ENCODE measurements at places on chromosomes 6 and 20. TPM values are rescaled to one million over a fixed set of nuclear protein-coding genes. Genes with fewer than 3 reads are reported as not detected.

GRCh38 chr6:109718991-109719390 lies 27.9 kb downstream of the FIG4 start:
- H3K4me1 ChIP-seq = no peaks in the 10 kb centered on the region
- H3K27me3 ChIP-seq = no peaks in the 10 kb centered on the region
- no peaks in the 10 kb centered on the region for H3K36me3 ChIP-seq

GRCh38 chr6:25094726-25095125 lies 159.0 kb upstream of the RIPOR2 start:
- H3K27me3 ChIP-seq = no peaks in the 10 kb centered on the region
- H3K4me1 ChIP-seq = no peaks in the 10 kb centered on the region
- peak; percentile 11 for DNase-seq

VWA7 gene
- under 0.01 TPM for total RNA-seq

GRCh38 chr6:143741480-143741879 lies 63.7 kb downstream of the PHACTR2 start:
- no peak for DNase-seq
- no peak overlapping the region for H3K4me3 ChIP-seq
- no peaks in the 10 kb centered on the region for H3K27me3 ChIP-seq
- peaks cover 9% of the 10 kb centered on the region for H3K4me1 ChIP-seq

ALDH8A1 gene
- total RNA-seq = 0.50 TPM

DNA sequence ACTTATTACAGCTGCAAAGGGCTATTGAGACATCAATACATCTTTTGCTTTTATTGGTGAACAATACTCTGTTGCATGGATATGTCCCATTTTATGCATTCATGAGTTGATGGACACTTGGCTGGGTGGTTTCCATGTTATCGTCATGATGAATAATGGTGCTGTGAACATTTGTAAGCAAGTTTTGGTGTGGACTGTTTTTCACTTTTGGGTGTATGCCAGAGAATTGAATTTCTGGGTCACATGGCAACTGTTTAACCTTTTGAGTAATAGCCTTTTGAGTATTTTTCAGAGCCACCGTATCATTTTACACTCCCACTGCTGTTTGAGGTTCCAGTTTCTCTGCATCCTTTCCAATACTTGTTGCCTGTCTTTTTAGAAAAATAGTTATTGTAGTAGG lies 107.0 kb downstream of the JARID2 start:
- H3K4me1 ChIP-seq = peaks cover 2% of the 10 kb centered on the region
- H3K27me3 ChIP-seq = no peaks in the 10 kb centered on the region
- H3K36me3 ChIP-seq = no peaks in the 10 kb centered on the region
- peak; percentile 59 for DNase-seq
- no peak overlapping the region for H3K4me3 ChIP-seq

GID8 gene
- 33.9 TPM for total RNA-seq

TRDN gene
- total RNA-seq = not detected

GRCh38 chr6:63683071-63683603 lies 47.5 kb downstream of the PHF3 start:
- no peaks in the 10 kb centered on the region for H3K4me1 ChIP-seq
- no peak overlapping the region for H3K27ac ChIP-seq
- H3K27me3 ChIP-seq = no peaks in the 10 kb centered on the region
- no peaks in the 10 kb centered on the region for H3K36me3 ChIP-seq
- no peak for DNase-seq
- H3K4me3 ChIP-seq = no peak overlapping the region

PAQR8 gene
- 6.1 TPM for total RNA-seq

DNA sequence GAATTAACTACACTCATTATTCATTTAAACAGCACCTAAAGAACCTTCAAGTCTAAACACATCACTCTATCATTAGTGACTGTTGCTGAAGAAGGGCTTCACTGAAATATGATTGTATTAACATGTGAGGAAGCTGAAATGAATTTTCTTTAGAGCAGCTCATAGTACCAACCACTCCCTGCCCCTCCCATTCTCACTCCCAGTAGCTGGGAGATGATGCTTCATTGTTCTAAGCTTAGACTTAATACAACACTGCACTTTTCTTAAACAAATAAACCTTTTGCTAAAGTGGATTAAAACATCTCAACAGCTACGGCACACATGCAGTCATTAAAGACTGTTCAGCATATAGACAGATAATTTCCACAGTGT lies 63.1 kb downstream of the ATXN1 start:
- no peak overlapping the region for H3K27ac ChIP-seq
- H3K36me3 ChIP-seq = no peaks in the 10 kb centered on the region
- peaks cover 2% of the 10 kb centered on the region for H3K4me1 ChIP-seq
- H3K27me3 ChIP-seq = no peaks in the 10 kb centered on the region

- H3K27me3 ChIP-seq = no peaks in the 10 kb centered on the region
- H3K4me1 ChIP-seq = no peaks in the 10 kb centered on the region
- no peak overlapping the region for H3K27ac ChIP-seq
- H3K36me3 ChIP-seq = no peaks in the 10 kb centered on the region
- H3K4me3 ChIP-seq = no peak overlapping the region
Observed at GRCh38 chr6:96864216-96865054, 27.2 kb upstream of the GPR63 start.

GRCh38 chr6:90187437-90188121 lies 109.1 kb downstream of the BACH2 start:
- DNase-seq = no peak
- H3K4me1 ChIP-seq = peaks cover 5% of the 10 kb centered on the region
- no peaks in the 10 kb centered on the region for H3K27me3 ChIP-seq
- no peaks in the 10 kb centered on the region for H3K36me3 ChIP-seq

OOEP gene
- not detected for total RNA-seq

- H3K36me3 ChIP-seq = no peaks in the 10 kb centered on the region
- H3K27ac ChIP-seq = no peak overlapping the region
- DNase-seq = no peak
- no peaks in the 10 kb centered on the region for H3K27me3 ChIP-seq
Observed at GRCh38 chr6:150116200-150116800, 26.5 kb upstream of the PPP1R14C start.

DNA sequence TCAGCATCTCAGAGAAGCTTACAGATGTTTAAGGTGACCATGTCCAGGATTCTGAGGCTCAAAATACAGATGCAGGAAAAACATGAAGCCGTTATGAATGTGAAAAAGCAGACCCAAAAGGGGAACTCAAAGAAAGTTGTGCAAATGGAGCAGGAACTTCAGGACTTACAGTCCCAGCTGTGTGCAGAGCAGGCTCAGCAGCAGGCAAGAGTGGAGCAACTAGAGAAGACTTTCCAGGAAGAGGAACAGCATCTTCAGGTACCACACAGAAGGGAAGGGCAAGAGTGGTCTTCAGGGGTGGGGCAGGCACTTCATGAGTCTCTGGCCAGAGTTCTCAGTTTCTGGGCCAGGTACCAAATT lies 15.2 kb downstream of the RNF8 start:
- H3K4me1 ChIP-seq = no peaks in the 10 kb centered on the region
- peaks cover 2% of the 10 kb centered on the region for H3K36me3 ChIP-seq
- DNase-seq = no peak
- H3K4me3 ChIP-seq = no peak overlapping the region
- H3K27ac ChIP-seq = no peak overlapping the region

- H3K27ac ChIP-seq = no peak overlapping the region
- no peak overlapping the region for H3K4me3 ChIP-seq
- DNase-seq = no peak
- no peaks in the 10 kb centered on the region for H3K36me3 ChIP-seq
- no peaks in the 10 kb centered on the region for H3K27me3 ChIP-seq
- peaks cover 5% of the 10 kb centered on the region for H3K4me1 ChIP-seq
Observed at GRCh38 chr20:23625236-23625964, 12.4 kb downstream of the CST3 start.

GRCh38 chr6:119207971-119208725 lies 129.7 kb upstream of the FAM184A start:
- H3K4me3 ChIP-seq = no peak overlapping the region
- H3K27ac ChIP-seq = no peak overlapping the region
- DNase-seq = peak; percentile 90
- H3K36me3 ChIP-seq = peaks cover 2% of the 10 kb centered on the region
- H3K4me1 ChIP-seq = no peaks in the 10 kb centered on the region

TNF gene
- not detected for total RNA-seq

PLA2G7 gene
- under 0.01 TPM for total RNA-seq

DNA sequence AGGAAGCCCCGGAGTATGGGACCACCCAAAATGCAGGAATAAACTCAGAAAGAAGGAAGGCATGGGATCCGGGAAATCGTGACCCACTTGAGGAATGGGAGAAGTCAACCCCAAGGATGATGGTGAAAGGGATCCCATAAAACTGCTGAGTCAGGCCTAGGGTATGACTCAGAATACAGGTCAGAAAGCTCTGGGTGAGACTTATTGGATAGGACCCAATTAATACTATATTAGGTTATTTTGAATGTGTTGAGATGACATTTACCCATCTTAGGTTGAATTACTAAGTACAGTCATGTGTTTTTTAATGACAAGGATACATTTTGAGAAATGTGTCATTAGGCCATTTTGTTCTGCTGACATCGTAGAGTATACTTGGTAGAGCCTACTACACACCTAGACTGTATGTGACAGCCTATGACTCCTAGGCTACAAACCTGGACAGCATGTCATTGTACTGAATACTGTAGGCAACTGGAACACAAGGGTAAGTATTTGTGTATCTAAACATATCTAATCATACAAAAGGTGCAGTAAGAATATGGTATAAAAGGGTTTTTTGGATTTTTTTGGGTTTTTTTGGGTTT lies 17.1 kb upstream of the HIVEP1 start:
- H3K36me3 ChIP-seq = no peaks in the 10 kb centered on the region
- H3K4me1 ChIP-seq = no peaks in the 10 kb centered on the region
- no peak overlapping the region for H3K4me3 ChIP-seq
- H3K27ac ChIP-seq = no peak overlapping the region
- no peak for DNase-seq
- no peaks in the 10 kb centered on the region for H3K27me3 ChIP-seq

GRCh38 chr6:19851241-19852089 lies 14.3 kb downstream of the ID4 start:
- H3K27me3 ChIP-seq = no peaks in the 10 kb centered on the region
- no peak overlapping the region for H3K4me3 ChIP-seq
- H3K4me1 ChIP-seq = peaks cover 2% of the 10 kb centered on the region
- peak; percentile 79 for DNase-seq
- H3K27ac ChIP-seq = no peak overlapping the region
